Gastroesophageal sphincter (tissue), 4 donors: ENCODE measurements at places on chromosomes 4 and X.

DNA sequence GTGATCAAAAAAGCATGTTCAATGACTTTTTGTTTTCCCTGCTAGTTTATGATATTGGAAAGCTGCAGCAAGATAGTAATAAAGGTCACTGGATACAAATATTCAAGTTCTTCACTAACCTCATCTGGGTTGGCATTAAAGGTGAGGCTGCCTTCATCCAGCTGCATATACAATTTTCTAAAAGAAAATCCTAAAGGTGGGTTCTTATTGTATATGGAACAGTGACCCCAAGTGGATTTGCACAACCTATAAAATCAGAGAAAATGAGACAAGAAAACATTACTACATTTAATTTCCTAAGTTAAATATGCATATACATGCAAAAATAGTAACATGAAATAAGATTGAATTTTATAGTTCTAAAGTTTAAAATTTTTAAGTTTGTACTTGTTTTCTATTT lies 23.9 kb downstream of the FBXO8 start:
- H3K27ac ChIP-seq = no peak overlapping the region
- H3K4me3 ChIP-seq = no peak overlapping the region
- H3K27me3 ChIP-seq = no peaks in the 10 kb centered on the region

DNA sequence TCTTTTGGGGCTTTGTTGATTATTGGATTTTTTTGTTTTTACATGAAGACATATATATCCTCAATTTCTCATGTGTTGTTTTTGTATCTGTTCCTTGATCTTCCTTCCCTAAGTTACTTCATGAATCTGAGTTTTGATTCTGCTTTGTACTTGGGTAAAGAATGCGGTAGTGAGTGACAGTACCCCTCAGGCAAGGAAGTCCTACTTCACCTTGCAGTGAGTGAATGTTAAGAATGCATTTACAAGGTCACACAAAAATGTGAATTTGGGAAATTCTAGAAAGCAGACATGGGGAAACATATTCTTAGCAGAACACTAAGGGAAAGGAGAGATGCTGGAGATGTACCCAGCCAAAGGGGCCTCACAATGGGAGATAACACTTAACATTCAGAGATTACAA lies 373.1 kb upstream of the LCORL start:
- no peaks in the 10 kb centered on the region for H3K4me1 ChIP-seq
- H3K4me3 ChIP-seq = no peak overlapping the region
- H3K27ac ChIP-seq = no peak overlapping the region
- H3K36me3 ChIP-seq = no peaks in the 10 kb centered on the region
- H3K27me3 ChIP-seq = no peaks in the 10 kb centered on the region
- ATAC-seq = no peak

- no peak overlapping the region for H3K27ac ChIP-seq
- ATAC-seq = peak; percentile 38
- H3K4me3 ChIP-seq = no peak overlapping the region
- no peaks in the 10 kb centered on the region for H3K27me3 ChIP-seq
- H3K36me3 ChIP-seq = no peaks in the 10 kb centered on the region
Measured at GRCh38 chrX:151985955-151986354, 11.5 kb upstream of the GABRE start.

- no peaks in the 10 kb centered on the region for H3K27me3 ChIP-seq
- no peak overlapping the region for H3K4me3 ChIP-seq
- H3K4me1 ChIP-seq = no peaks in the 10 kb centered on the region
- H3K36me3 ChIP-seq = no peaks in the 10 kb centered on the region
- no peak for ATAC-seq
Measured at GRCh38 chr4:85086721-85087120, 120.2 kb upstream of the WDFY3 start.

DNA sequence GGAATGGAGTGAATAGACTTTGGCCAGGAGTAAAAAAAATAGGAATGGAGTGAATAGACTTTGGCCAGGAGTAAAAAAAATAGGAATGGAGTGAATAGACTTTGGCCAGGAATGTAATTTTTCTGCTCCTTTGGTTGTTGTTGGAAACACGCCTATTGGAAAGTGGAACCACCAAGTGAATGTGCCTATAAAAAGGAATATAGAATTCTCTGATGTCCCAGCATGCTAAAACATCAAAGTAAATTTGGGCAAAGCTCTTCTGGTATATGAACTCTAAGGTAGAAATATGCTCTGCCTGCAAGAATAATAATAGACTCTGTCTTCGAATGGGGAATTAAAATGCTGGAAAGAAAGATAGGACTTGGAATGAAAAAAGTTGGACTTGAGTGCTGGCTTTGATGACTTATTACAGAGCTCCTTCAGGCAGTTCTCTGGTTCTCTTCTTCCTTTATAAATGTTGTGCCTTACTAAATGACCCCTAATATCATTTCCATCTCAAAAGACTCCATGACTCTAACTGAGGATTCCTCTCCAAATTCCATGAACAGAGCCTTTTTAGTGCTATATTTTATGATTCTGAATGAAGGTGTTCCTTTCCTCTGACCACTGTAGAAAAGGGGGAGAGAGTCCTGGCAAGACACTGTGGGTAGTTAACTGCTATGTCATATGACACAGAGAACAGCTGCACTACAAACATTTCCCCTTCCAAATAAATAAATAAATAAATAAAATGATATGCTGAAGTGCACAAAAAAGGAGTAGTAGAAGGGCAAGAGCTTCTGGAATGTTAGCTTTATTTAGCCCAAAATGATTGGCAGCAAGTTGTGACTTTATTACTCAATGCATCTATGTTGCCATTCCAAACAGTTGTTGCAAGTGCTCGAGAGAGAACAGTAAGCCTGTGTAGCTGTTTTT lies 13.5 kb upstream of the GBA3 start:
- peaks cover 9% of the 10 kb centered on the region for H3K4me1 ChIP-seq
- H3K27ac ChIP-seq = no peak overlapping the region
- H3K36me3 ChIP-seq = no peaks in the 10 kb centered on the region

GRCh38 chr4:139655116-139655515 lies 10.5 kb upstream of the MGST2 start:
- ATAC-seq = peak; percentile 56
- no peak overlapping the region for H3K27ac ChIP-seq
- no peaks in the 10 kb centered on the region for H3K27me3 ChIP-seq
- H3K4me1 ChIP-seq = no peaks in the 10 kb centered on the region
- no peak overlapping the region for H3K4me3 ChIP-seq

GRCh38 chr4:20432088-20432487 lies 180.4 kb downstream of the SLIT2 start:
- H3K4me1 ChIP-seq = peaks cover 10% of the 10 kb centered on the region
- H3K36me3 ChIP-seq = no peaks in the 10 kb centered on the region
- ATAC-seq = peak; percentile 72
- peak overlapping the region; percentile 10 for H3K4me3 ChIP-seq
- no peaks in the 10 kb centered on the region for H3K27me3 ChIP-seq

- H3K4me3 ChIP-seq = no peak overlapping the region
- ATAC-seq = peak; percentile 50
- H3K27me3 ChIP-seq = peaks cover 5% of the 10 kb centered on the region
- H3K4me1 ChIP-seq = no peaks in the 10 kb centered on the region
Measured at GRCh38 chr4:44629280-44629866, 22.1 kb downstream of the YIPF7 start.

DNA sequence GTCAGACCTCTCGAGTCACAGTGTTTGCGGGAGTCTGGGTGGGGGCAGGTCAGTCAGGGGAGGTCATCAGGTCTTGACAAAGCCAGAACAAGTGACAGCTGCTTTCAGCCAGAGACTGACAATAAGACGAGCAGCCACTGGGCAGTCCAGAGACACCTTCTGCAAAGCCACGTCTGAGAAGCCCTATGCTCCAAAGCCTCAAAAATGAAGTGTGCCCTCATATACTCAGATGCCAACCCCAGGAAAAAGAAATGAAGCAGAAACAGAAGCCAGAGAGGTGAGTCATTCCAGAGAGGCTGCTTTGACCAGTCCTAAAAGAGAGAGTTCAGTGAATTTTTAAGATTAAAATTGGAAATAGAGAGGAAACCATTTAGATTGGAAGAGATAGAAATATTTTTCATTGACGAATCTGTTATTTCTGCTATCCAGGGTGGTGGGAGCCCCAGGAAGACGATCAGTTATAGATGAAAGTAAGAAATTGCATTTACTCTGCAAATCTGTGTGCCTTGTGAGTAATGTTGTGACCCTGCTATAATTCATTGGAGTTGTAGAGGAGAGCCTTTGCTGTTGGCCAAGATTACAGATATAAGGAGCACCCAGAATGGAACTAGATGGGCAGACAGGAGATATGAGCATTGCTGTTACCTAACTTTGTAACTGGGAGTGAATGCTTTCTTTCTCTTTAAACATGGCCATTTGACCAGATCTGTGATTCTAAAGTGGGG lies 77.9 kb downstream of the LRRC66 start:
- H3K27me3 ChIP-seq = no peaks in the 10 kb centered on the region
- H3K4me1 ChIP-seq = no peaks in the 10 kb centered on the region
- no peaks in the 10 kb centered on the region for H3K36me3 ChIP-seq
- no peak overlapping the region for H3K4me3 ChIP-seq
- no peak overlapping the region for H3K27ac ChIP-seq

GRCh38 chrX:39613482-39613995 lies 484.2 kb downstream of the BCOR start:
- no peaks in the 10 kb centered on the region for H3K36me3 ChIP-seq
- H3K27ac ChIP-seq = no peak overlapping the region
- peak; percentile 35 for ATAC-seq

DNA sequence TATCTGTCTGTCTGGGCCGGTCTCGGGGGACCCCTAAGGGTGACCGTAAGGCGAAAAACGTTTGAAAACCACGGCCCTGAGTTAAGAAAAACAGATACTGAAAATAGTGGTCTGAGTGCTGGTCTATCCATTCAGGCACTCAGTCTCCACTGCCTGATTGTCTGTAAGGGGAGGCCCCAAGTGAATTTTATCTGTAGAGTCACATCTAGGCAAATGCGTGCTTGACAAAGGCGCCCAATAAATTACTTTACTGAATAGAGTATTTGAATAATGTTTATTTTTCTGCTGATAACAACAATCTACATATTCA lies 465 bp downstream of the HNRNPH2 start:
- H3K4me1 ChIP-seq = peaks cover 56% of the 10 kb centered on the region
- no peaks in the 10 kb centered on the region for H3K27me3 ChIP-seq
- no peaks in the 10 kb centered on the region for H3K36me3 ChIP-seq
